ENCODE measurements at places on chromosomes 11 and 22.

- DNase-seq: no peak
Observed at GRCh38 chr11:62856333-62856895, 17.0 kb upstream of the WDR74 start.

- no peak for DNase-seq
Observed at GRCh38 chr11:313787-314553, at the start of gene IFITM1. Gene IFITM1 (plus strand): TSS chr11:314040. CDS start chr11:314171, 131 bp downstream.

- DNase-seq: no peak
Observed at GRCh38 chr11:65857500-65857852, 504 bp downstream of the CFL1 start.

DNA sequence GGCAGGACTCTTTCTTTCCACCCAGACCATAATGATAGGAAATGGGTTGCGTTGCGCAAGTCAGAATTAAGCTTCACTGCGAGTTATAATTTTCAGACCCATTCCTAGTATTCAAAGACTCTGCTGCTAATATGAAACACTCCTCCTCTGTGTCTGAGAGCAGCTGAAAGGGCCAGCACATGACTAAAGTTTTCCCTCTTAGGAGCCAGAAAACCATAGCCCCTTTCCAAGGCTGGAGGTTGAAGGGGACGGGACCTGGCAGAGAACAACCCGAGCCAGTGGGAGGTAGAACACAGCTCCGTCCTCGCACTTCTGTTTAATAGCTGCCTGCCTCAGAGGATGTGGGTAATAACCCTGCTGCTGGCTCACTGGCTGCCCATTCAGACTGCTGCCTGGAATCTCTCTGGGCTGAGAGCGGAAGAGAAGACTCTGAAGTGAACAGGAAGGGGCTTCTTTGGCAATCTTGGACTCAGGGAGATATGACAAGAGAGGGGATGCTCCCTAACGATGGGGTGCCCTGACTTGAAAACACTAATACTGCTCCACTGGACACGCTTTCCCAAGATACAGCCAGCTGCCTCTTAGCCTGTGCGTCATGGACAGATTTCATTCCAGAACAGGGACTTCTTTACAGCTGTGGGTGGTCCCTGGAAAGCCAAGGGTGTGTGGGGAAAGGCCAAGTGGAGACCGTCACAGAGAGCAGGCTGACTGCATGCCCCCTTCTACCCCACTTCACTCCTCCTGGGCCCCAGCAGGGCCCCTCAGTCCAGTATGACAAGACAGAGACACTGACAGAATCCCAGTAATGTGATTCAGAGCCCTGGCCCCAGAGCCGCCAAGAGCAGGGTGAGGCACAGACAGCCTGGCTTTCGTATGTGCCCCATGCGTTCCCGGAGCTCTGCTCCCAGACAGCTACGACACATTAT, 156.9 kb downstream of the FEZ1 start:
- no peak for DNase-seq

- DNase-seq: no peak
Observed at GRCh38 chr22:41840216-41840615, 7.3 kb downstream of the SREBF2 start.

DNA sequence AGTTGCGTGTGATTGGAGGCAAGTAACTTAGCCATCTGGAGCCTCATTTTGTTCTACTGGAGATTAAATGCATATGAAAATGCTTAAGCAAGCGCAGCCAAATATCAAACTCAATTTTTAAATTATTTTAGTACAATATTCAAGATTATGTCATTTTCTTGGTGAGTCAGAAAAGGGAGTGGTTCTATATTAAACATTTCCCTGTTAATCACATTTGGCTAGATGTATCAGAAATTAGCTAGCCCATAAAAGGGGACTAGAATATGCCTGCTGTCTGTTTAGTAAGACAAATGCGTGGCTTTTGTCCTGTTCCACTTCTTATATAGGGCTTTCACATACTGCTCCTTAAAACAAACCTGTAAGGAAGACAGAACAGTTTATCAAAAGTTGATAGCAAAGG, 35.0 kb upstream of the BMAL1 start:
- no peak for DNase-seq

DNA sequence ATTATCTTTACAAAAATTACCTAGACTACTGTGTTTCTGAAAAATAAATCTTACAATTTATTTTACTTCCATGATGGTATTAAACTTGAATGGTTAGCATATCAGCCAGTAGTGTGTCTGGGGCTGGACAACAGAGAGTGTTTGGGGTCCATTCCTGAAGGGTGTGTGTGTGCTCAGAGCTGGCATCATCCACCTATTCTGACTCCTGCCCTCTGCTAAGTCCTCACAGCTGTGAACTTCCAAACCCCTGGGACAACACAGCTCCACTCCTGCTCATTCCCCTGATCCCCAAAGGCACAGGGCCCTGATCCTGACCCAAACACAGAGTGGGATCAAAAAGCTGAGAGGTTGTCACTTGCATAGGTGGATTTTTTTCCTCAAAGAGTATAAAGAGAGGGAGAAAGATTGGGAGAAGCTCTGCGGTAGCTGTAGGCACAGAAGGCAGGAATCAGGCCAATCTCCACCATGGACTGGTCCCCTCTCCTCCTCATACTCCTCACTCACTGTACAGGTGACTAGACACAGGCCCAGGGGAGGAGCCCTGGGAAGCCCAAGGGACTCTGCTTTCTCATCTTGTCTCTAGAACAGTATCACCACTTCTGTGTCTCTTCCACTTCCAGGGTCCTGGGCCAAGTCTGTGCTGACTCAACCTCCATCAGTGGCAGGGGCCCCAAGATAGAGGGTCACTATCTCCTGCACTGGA, 55.7 kb upstream of the TOP3B start:
- DNase-seq: no peak

- no peak for DNase-seq
Observed at GRCh38 chr22:47787501-47788227, 1025.2 kb downstream of the TBC1D22A start.

GRCh38 chr11:115566180-115566764, 62.1 kb upstream of the CADM1 start:
- DNase-seq: no peak

- peak; percentile 74 for DNase-seq
Observed at GRCh38 chr11:67382276-67383136, 9.1 kb upstream of the CLCF1 start.

GRCh38 chr11:62553080-62553838, 6.7 kb upstream of the AHNAK start:
- peak; percentile 92 for DNase-seq

DNA sequence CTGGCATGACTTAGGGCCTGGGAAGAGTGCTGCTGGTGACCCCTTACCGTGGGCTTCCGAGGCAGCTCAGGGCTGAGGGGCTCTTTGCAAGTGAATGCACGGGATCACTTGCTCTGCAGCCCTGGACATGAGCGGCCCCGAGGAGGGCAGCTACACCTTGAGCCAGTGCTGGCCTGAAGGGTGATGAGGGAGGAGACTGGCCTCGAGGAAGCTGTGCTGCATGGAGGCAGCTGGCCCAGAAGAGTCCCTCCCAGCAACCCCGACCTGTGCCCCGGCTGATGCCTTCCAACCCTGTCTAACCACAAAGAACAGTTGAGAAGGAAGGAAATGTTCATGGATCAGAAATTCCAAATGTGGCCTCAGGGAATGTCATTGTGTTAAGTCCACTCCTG, 45.2 kb downstream of the TBX1 start:
- peak; percentile 45 for DNase-seq

- peak; percentile 41 for DNase-seq
Observed at GRCh38 chr11:68838572-68838964, 3.1 kb downstream of the CPT1A start.

DNA sequence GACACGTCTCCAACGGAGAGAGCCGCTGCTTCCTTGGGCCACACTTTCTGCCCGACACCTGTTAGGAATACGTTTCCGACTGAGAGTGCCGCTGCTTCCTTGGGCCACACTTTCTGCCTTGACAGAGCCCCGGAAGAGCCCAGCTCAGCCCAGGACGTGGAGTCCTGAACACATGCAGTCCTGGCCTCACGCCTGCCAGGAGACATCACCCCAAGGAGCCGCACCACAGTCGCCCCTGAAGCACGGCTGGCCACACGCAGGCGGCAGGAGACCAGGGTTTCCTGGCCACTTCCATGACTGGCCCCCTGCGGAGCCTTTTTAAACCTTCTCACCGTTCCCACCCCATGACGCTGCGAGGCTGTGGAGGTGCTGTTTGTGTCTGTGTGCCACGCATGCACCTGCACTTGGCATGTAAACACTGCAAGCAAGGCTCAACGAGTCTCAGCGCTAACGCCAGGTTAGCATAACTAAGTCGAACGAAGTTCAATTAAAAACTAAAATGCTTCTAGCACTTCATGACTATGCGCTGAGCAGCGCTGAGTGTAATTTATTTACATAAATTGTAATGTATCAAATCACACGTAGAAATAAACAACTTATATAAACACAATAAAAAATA, 8.8 kb downstream of the TOLLIP start:
- DNase-seq: peak; percentile 15

DNA sequence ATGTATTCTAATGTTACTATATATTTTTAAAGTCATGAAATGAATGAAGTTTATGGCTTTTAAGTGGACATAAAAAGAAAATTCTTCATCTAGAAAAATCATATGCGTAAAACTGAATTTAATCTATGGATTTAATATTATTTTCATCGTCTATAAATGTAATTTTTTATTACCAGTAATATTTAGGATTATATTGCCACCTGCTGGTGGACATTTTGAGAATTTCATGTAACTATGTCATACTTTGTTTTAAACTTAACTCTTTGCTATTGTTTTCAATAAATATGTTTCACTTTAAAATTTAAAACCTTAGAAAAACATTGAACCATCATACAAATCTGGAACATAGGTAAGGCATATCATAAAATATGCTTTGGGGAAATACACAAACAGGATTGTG, 66.5 kb upstream of the CEP126 start:
- no peak for DNase-seq

- DNase-seq: peak; percentile 91
Observed at GRCh38 chr22:20569059-20570058, 61.9 kb downstream of the MED15 start.

GRCh38 chr11:7019500-7020182, 505 bp downstream of the ZNF214 start:
- DNase-seq: no peak

All from breast epithelium (tissue), 4 donors.